Stimulated activated CD8-positive, alpha-beta memory T cell treated with anti-CD3 and anti-CD28 coated beads, Interleukin-12 subunit alpha, Interleukin-12 subunit beta, amount 100 ng/mL, for 1 hour (primary cell): ENCODE measurements at places on chromosomes 1 and 21.

- no peak for DNase-seq
Measured at GRCh38 chr21:16194788-16195537, 465.2 kb downstream of the USP25 start.

DNA sequence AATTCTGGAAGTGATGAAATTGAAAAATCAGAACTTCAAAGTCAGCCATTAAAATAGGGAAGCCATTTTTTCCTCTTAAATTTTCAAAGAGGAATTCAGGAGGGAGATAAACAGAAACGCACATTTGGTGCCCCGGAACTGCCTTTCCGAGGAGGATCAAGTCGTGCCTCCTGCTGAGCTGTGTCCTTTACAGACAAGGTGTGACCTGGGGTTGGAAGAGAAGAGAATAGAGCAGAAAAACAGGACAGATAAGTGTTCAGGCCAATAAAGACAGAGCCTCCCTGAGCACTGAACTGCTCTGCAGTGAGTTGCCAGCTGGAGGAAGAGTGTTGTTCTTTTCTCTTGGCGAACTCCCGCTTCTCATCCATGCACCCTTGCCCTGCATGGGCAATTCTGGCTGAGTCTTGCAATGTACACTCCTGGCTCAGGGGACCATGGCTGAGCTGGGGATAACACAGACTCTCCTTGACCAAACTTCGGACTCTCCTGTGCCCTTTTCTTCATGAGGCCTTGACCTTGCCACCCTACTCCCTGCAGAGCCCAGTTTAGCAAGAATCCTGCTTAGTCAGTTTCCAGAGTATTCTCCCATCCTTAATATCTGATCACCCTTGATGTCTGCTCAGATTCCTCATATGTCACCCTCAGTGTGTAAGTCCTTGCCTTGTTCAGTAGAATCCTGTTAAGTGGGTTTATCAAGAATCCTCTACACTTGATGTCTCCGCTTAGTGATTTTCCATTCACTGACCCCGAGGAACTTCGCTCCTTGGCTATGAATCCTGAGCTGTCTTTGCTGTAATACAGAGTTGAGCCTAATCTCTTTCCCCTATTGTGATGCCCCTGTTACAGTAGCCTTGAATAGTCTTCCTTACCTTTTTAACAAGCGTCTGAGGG is 1.3 kb upstream of the MTARC1 start:
- DNase-seq = no peak

DNA sequence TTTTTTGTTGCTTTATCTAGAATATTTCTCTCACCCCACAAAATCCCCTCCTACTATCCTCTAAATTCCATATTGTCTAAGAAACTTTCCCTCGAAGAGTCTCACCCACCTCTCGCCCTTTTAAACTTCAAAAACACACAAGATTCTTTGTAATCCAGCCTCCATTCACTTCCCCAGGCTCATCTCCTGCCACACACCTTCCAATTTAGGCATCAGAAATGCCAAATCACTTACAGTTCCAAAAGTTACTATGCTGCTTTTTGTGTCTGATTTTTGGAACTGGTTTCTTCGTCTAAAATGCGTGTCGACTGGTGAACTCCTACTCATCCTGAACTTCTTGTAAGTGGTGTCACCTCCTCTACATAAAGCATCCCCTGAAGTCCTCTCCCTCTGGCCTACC is 482.4 kb upstream of the CAMK1G start:
- DNase-seq = no peak

GRCh38 chr1:45569962-45570581 is 13.8 kb upstream of the NASP start:
- DNase-seq = peak; percentile 53

DNA sequence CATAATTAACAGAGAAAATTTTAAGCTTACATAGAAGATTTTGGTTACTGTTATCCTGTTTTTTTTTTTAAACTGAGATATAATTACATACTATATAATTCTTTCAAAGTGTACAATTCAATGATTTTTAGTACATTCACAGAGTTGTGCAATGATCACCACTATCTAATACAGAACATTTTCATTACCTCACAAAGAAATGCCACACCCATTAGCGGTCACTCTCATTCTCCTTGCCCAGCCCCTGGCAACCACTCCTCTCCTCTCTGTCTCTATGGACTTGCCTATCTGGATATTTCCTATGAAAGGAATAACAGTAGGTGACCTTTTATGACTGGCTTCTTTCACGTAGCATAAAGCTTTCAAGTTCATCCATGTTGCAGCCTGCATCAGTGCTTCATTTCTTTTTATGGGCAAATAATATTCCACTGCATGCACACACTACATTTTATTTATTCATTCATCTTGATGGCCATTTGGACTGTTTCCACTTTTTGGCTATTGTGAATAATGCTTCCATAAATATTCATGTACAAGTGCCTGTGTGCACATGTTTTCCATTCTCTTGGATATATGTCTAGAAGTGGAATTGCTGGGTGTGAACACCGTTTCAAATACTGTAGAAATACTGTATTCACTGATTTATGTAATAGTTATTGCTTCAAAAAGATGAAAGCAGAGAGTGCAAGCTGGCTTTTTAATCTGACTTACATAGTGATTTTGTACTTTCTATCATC is 26.5 kb downstream of the TAF5L start:
- DNase-seq = no peak

DNA sequence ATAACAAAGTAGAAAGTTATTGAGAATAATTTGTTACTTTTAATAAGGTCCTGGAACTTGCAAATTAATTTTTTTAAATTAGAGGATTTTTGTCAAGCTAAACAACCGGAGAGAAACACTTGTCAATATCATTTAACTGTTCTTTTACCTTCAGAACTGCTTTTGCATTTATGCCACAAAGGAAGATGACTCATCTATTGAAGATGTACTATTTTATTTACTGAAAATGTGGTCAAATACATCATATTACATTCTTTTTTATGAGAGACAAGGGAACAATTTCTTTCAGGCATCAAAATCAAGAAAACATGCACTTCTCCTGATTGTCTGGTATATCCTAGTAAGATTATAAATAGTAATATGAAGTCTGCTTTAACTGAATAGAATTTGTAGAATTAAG is 558.2 kb upstream of the PRMT6 start:
- no peak for DNase-seq

DNA sequence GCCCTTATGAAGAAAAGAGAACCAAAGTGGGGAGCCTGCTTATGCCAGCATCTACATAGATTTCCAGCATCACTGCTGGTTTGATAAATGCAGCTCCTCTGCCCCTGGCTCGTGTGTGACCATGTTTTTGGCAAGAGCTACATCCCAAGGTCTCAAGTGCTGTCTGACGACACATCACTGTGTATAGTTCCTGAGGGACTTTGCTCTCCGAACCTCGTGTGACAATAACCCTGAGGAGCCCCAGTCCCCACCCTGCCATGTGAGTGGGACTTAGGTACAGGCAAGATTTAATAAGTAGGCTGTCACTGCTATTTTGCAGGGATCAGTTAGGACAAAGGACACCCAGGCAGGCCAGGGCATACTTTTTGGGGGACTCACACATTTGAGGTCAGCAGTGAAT is 28.8 kb upstream of the RERE start:
- no peak for DNase-seq

- no peak for DNase-seq
Measured at GRCh38 chr1:233375653-233376052, 48.1 kb downstream of the MAP3K21 start.

- DNase-seq = no peak
Measured at GRCh38 chr1:219276049-219276738, 102.5 kb downstream of the LYPLAL1 start.

GRCh38 chr1:89978755-89979154 is 16.2 kb upstream of the ZNF326 start:
- DNase-seq = no peak

DNA sequence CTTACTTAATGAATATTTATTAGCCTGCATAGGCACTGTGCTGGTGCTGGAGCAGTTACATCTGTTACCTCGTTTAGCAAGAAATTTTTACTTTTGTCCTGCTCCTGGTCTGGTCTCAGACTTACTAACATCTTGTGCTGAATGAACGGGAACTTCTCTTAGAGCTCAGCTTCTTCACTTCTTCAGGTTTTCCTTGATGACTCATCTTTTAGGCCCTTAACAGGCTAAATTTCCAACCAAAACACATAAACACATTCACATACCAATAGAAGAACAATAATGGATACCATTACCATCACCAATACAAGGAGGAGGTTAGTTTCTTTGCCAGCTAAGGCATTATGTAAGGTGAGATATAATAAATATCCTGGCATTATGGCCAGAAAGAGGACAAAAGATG is 68.9 kb downstream of the IFI44 start:
- DNase-seq = no peak
